ENCODE measurements at places on chromosomes 5 and 9.

DNA sequence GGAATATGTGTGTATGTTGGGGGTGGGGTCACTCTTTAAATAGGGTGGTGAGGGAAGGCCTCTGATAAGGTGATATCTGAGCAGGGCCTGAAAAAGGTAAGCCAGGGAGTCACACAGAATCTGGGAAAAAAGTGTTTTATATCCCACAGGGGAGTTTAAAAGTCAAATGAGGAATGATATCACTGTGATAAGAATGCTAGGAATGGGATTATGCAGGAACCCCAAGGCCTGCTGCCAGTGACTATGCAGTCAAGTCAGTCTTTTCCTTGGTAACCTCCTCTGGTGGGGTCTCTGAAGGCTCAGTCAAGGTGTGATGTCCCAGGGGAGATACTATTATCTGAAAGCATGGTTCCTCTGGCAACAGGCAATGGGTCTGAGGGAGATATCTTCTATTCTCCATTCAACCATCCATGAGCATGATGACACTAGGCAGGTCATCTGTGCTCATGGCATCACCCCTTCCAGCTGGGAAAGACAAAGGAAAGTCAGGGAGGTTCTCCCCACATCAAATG, 53.5 kb downstream of the GRIA1 start:
- DNase-seq: no peak

DNA sequence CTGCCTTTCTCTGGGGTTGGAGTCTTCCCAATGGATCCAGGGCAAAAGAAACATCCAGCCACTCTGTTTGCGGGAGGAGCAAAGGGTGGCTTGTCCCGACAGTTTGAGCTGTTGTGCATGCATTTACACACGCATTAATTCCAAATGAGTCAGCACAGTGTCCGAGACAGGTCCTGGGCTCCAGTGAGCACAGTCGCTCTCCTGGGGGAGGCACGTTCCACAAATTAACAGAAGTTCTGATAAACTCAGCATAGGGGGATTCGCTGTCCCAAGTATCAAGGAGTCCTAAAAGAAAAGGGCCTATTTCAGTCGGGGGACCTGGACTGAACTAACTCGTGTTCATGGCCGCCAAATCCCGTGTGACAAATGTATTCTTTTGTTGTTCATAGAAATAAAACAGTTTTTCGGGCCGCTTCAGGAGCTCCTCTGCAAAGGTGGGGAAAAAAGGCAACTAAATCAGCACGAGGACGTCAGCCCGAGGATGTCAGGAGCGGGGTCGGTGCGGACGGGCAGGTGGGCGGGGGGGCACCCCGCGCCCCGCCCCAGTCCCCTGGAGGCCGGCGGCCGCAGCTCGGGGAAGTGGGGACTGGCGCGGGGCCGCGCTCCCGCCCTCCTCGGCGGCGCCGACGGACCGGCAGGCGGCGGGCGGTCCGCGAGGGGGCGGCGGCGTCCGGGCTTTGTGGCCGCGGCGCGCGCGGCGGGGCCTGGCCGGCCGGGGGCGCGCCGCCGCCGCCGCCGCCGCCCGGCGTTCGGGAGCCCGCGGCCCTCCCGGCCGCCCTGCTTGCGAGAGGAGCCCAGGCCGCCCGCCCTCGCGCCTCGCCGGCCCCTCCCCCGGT, at the start of gene MSANTD3:
Gene MSANTD3, plus strand, starts transcription at position 614 of the 836 bp plus-strand sequence. CDS start 14,796 bp downstream, outside the sequence.
- peak; percentile 65 for DNase-seq

DNA sequence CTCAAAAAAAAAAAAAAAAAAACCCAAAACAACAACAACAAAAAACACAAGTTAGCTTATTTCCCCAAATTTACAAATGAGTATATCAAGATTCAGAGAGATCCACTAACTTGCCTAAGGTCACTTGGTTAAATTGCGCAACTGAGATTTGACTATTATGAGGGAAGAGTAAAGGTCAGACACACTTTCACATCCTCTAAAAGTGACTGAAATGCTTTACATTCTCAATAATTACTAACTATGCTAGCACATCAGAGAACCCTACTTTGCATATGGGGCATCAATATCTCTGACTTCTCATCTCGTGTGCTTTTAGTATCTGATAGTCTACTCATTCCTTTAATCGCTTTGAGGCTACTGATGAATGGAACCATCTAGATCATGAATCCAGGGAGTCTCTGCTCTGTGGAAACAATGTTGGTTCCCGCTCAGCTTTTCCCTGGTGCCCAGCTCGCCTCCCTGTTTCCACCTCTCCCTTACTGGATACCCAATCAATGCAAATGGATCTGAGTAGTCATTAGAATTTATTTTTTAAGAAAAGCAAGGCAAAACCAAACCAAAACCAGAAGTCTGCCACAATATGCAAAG, 182.1 kb upstream of the TRIM32 start:
- DNase-seq: no peak

- DNase-seq: no peak
Measured at GRCh38 chr9:86185872-86186271, 73.6 kb downstream of the C9orf153 start.

GRCh38 chr9:131411719-131412681, 18.1 kb downstream of the PRRC2B start:
- DNase-seq: no peak

DNA sequence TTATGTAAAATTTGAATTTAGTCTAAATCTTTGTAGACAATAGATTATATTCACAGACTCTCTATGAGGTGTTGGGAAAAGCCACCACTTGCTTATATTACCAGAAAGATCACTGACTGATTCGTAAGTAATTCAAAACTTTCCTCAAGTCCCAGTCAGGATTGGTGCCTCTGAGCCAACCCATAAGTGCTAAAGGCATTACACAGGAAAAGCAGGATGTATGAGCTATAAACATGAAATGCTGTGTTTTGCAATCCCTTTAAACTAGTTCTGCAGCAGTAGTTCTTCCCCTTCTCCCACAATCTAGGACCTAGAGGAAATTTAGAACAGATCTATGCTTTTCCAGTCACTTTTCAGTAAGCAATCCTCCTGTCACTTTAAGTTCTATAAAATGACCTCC, 48.0 kb downstream of the SHLD3 start:
- DNase-seq: no peak

GRCh38 chr9:37085233-37085632, 35.1 kb upstream of the ZCCHC7 start:
- DNase-seq: no peak

GRCh38 chr9:77996696-77997095, 34.9 kb downstream of the GNAQ start:
- no peak for DNase-seq

DNA sequence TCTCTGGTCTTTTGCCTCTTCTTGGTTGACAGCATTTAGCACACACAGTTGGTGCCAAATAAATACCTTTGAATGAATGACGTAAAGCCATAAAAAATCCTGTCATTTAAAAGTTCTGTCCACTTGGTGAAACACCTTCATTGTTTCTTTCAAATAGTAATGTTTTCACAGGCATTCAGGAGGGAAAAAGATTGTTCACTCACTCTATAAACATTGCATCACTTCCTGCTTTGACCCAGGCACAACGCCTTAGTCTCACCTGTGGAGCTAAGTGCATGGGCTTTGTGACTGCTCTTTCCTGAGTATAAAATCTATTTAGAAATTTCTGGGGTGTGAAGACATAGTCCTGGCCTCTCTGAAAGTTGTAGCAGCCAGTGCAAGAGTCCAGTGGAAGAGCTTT, 88.9 kb upstream of the CXCL14 start:
- no peak for DNase-seq

- DNase-seq: no peak
Measured at GRCh38 chr9:28341913-28342312, 768.6 kb upstream of the C9orf72 start.

- DNase-seq: no peak
Measured at GRCh38 chr9:12878351-12878978, 103.6 kb downstream of the LURAP1L start.

- peak; percentile 26 for DNase-seq
Measured at GRCh38 chr9:35726931-35727330, 5.1 kb downstream of the TLN1 start.

- DNase-seq: no peak
Measured at GRCh38 chr5:135490245-135491037, 38.3 kb upstream of the TIFAB start.

DNA sequence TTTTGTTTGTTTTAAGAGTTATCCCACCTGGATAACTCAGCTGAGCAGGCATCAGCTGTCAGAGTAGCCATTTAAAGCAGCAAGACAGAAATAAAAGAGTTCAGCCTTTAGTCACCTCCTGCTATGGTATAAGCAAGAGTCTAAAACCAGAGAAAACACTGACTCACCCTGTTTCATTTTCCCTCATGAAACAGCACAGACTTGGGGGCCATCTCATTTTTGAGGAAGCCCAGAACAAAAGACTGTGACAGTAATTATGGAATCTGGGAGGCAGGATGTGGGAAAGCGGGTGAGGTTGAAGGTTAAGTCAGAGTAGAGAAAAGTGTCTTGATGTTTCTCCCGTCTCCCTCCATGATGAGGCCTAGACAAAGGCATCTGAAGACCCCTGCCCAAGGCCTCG, 90.2 kb upstream of the FAM174A start:
- DNase-seq: no peak

DNA sequence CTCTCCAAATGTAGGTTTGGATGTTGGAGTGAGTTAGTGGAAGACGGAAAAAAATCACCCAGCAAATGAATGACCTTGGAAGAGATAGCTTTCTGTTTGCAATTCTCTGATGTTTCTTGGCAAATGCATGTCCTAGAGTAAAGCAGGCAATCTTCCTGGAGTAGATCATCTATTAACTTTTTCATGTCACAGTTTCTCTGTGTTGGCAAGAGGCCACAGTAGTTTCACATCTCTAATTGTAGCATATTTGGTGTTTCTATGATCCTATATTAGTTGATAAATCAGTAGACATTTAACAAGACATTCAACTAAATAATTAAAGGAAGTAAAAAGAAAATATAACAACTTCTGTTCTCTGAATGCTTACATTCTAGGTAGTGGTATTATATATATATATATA, 138.2 kb upstream of the MINAR2 start:
- no peak for DNase-seq

DNA sequence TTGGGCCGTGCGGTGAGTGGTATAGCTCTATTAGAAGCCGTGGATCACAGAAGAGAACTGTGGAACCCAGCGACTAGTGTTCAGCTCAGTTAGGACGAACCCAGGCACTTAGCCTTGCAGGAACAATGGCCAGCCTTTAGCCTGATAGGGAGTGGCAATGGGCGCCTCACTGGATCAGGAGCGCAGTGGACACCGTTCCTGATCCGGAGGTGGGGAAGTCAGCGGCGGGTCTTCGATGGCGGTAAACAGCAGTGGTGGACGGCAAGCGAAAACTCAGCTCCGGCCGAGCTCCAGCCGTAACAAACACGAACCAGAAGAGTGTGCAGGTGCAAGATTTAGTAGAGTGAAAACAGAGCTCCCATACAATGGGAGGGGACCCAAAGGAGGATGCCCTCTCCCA, 340.0 kb downstream of the TLE4 start:
- no peak for DNase-seq

- DNase-seq: no peak
Measured at GRCh38 chr5:118788351-118788750, 200.0 kb downstream of the DTWD2 start.

GRCh38 chr9:19294219-19294618, 63.7 kb downstream of the DENND4C start:
- no peak for DNase-seq
